ENCODE measurements at places on chromosomes 1 and 21. TPM values are rescaled to one million over a fixed set of nuclear protein-coding genes. Genes with fewer than 3 reads are reported as not detected.

The LRRC8C gene
- polyA plus RNA-seq: 0.78 TPM

The CDK18 gene
- not detected for polyA plus RNA-seq

The EXO5 gene
- 7.9 TPM for polyA plus RNA-seq

The DISC1 gene
- polyA plus RNA-seq: 0.42 TPM

The BECN2 gene
- polyA plus RNA-seq: not detected

The PLPPR4 gene
- polyA plus RNA-seq: 36.8 TPM

The RPRD2 gene
- 8.6 TPM for polyA plus RNA-seq

The FAM151A gene
- not detected for polyA plus RNA-seq

The DENND2C gene
- 0.18 TPM for polyA plus RNA-seq

The CFAP107 gene
- not detected for polyA plus RNA-seq

The OVAAL gene
- not detected for polyA plus RNA-seq

The BEST4 gene
- not detected for polyA plus RNA-seq

The FGR gene
- polyA plus RNA-seq: not detected

The LORICRIN gene
- polyA plus RNA-seq: 1.3 TPM

The HTR1D gene
- not detected for polyA plus RNA-seq

The LDLRAP1 gene
- polyA plus RNA-seq: 0.22 TPM

The DENND2D gene
- not detected for polyA plus RNA-seq

The LCE3A gene
- not detected for polyA plus RNA-seq

The HES3 gene
- not detected for polyA plus RNA-seq

The PDE4B gene
- 139 TPM for polyA plus RNA-seq

The TCHH gene
- polyA plus RNA-seq: 0.26 TPM

The LMOD1 gene
- not detected for polyA plus RNA-seq

The LRRC53 gene
- not detected for polyA plus RNA-seq

The CYYR1 gene
- polyA plus RNA-seq: 0.58 TPM

The CENPL gene
- polyA plus RNA-seq: 7.4 TPM

The UBXN10 gene
- 0.82 TPM for polyA plus RNA-seq

The CD84 gene
- polyA plus RNA-seq: not detected

The OR2T35 gene
- not detected for polyA plus RNA-seq

The SAMD11 gene
- polyA plus RNA-seq: 21.6 TPM

The TMPRSS2 gene
- not detected for polyA plus RNA-seq

The KCNK1 gene
- 1.8 TPM for polyA plus RNA-seq

The S100A16 gene
- polyA plus RNA-seq: not detected

The MATN1 gene
- polyA plus RNA-seq: 0.42 TPM

The NADK gene
- 38.5 TPM for polyA plus RNA-seq

The CFHR4 gene
- polyA plus RNA-seq: not detected

The GPR25 gene
- not detected for polyA plus RNA-seq

The ECE1 gene
- polyA plus RNA-seq: 7.8 TPM

The KCNE2 gene
- polyA plus RNA-seq: 0.25 TPM

The CC2D1B gene
- 20.1 TPM for polyA plus RNA-seq

The AQP10 gene
- polyA plus RNA-seq: not detected

The CHRM3 gene
- polyA plus RNA-seq: 0.16 TPM

The GPR37L1 gene
- not detected for polyA plus RNA-seq

The ATF3 gene
- polyA plus RNA-seq: 3.4 TPM

The KCNA2 gene
- polyA plus RNA-seq: 3.4 TPM

The CGN gene
- 4.4 TPM for polyA plus RNA-seq

The GUCA2A gene
- not detected for polyA plus RNA-seq

The KRTAP19-4 gene
- polyA plus RNA-seq: not detected

The BARHL2 gene
- polyA plus RNA-seq: not detected

The PALMD gene
- polyA plus RNA-seq: 20.6 TPM

The UQCRH gene
- polyA plus RNA-seq: 1,068 TPM

The ADCY10 gene
- 0.22 TPM for polyA plus RNA-seq

The KLHL17 gene
- polyA plus RNA-seq: 52.3 TPM

The CNKSR1 gene
- polyA plus RNA-seq: 7.8 TPM

All from neural cell (in vitro differentiated cells).